Activated T-cell treated with anti-CD3 and anti-CD28 coated beads, Interleukin-2, amount 50 U/mL, for 24 hours (primary cell): ENCODE measurements at places on chromosomes 4 and X.
A peak's percentile ranks its signal among the peaks of the same experiment; 100 is the strongest.

DNA sequence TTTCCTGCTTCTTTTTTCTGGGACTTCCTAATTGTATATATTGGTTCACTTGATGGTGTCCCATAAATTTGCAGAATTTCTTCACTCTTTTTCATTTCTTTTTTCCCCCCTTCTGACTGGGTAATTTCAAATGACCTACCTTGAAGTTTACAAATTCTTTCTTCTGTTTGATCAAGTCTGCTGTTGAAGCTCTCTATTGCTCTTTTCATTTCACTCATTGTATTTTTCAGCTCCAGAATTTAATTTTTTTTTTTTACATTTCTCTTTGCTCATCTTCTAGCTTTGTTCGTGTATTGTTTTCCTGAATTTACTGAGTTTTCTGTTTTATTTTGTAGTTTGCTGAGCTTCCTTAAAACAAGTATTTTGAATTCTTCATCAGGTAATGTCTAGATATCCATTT lies 61.7 kb upstream of the SRD5A3 start:
- H3K4me3 ChIP-seq, result no peak overlapping the region
- H3K27me3 ChIP-seq, result peaks cover 16% of the 10 kb centered on the region
- H3K27ac ChIP-seq, result no peak overlapping the region
- no peaks in the 10 kb centered on the region for H3K4me1 ChIP-seq

GRCh38 chr4:139553751-139554641 lies 2.0 kb downstream of the SETD7 start:
- H3K27ac ChIP-seq, result peak overlapping the region; percentile 94
- DNase-seq, result no peak
- peaks cover 11% of the 10 kb centered on the region for H3K27me3 ChIP-seq
- H3K36me3 ChIP-seq, result peaks cover 15% of the 10 kb centered on the region

DNA sequence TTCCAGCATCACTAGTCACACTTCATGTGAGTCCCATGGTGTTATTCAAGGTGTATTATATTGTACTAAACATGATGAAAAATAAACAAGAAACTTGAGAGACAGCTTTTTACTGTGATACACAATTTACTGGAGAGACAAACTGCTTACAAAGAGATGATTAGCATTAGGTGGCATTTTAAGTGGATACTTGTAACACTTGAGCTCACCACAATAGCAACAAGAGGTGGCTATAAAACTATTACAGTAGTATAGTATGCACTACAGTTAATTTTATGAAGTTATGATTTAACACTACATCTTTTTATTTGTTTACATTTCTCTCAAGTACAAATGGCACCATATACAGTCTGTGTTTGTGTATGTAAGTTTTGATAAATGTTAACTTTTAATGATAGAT lies 246.6 kb downstream of the PARM1 start:
- no peak for DNase-seq
- no peak overlapping the region for H3K4me3 ChIP-seq
- H3K27ac ChIP-seq, result no peak overlapping the region
- H3K4me1 ChIP-seq, result no peaks in the 10 kb centered on the region
- no peaks in the 10 kb centered on the region for H3K27me3 ChIP-seq
- H3K36me3 ChIP-seq, result no peaks in the 10 kb centered on the region

- DNase-seq, result no peak
- peak overlapping the region; percentile 89 for H3K27ac ChIP-seq
- H3K27me3 ChIP-seq, result no peaks in the 10 kb centered on the region
- H3K4me3 ChIP-seq, result no peak overlapping the region
Observed at GRCh38 chr4:153572609-153573008, 106.4 kb downstream of the TMEM131L start.

GRCh38 chrX:40625294-40625693 lies 2.1 kb downstream of the MPC1L start:
- H3K36me3 ChIP-seq, result peaks cover 45% of the 10 kb centered on the region
- no peak overlapping the region for H3K4me3 ChIP-seq
- no peaks in the 10 kb centered on the region for H3K4me1 ChIP-seq
- DNase-seq, result no peak
- peaks cover 6% of the 10 kb centered on the region for H3K27me3 ChIP-seq
- no peak overlapping the region for H3K27ac ChIP-seq

- H3K27ac ChIP-seq, result peak overlapping the region; percentile 98
- H3K4me3 ChIP-seq, result peak overlapping the region; percentile 90
- DNase-seq, result no peak
- peaks cover 16% of the 10 kb centered on the region for H3K36me3 ChIP-seq
Observed at GRCh38 chrX:124348885-124349453, 2.6 kb downstream of the SH2D1A start.

DNA sequence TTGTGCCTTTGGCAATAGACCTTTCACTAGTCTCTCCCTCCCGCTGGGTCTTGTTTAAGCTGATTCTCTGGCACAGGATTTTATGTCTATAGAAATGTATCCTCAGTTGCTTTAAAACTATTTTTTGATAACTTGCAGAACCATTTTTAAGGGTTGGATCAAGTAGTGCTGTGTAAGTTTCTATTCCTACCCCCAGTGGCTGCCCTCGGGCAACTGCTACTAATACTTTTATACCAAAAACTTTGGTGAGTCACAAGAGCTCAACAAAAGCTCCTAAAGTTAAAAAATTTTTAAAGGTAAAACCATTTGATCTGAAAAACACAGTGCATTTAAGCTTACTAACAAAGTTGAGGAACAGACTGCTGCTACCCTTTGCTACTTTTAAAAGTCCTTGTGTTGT lies 1460.6 kb upstream of the PCDH7 start:
- no peak overlapping the region for H3K27ac ChIP-seq
- H3K27me3 ChIP-seq, result no peaks in the 10 kb centered on the region
- H3K4me3 ChIP-seq, result no peak overlapping the region

- H3K27me3 ChIP-seq, result no peaks in the 10 kb centered on the region
- no peak overlapping the region for H3K27ac ChIP-seq
- H3K4me3 ChIP-seq, result no peak overlapping the region
- DNase-seq, result no peak
- peaks cover 43% of the 10 kb centered on the region for H3K4me1 ChIP-seq
Observed at GRCh38 chr4:48720459-48720858, 59.6 kb downstream of the FRYL start.

DNA sequence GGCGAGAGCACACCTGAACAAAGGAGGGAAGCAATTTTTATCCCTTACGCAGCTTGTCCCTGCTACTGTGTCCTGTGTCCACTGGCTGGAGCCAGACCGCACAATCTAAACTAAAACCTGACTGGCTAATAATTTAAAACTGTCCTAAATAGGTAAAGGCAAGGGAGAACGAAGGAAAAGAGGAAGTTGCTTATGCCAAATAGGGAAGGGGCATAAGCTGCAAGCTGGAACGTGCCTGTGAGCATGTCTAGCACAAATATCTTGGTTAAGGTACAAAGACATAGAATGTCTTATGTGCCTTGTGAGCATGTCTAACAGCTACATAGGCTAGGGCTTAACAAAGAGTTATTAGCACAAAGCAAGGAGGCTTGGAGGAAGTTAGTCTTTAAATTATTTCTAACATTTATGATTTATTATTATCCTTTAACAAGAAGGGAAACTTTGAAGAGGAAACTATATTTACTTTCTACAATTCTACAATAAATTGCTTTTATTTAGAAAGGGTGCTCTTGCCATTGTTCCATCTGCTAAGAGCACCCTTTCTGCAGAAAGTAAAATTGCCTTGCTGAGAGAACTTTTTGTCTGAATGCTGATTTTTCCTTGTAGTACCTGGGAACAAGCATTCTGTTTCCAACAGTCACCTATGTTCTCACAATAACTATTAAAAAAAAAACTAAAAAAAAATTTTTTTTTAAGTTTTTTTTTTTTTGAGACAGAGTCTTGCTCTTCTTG lies 80.6 kb upstream of the CBR4 start:
- no peaks in the 10 kb centered on the region for H3K27me3 ChIP-seq
- DNase-seq, result no peak
- H3K36me3 ChIP-seq, result no peaks in the 10 kb centered on the region
- no peak overlapping the region for H3K4me3 ChIP-seq

GRCh38 chrX:10119399-10119990 lies 37.3 kb upstream of the CLCN4 start:
- H3K4me3 ChIP-seq, result no peak overlapping the region
- H3K27me3 ChIP-seq, result no peaks in the 10 kb centered on the region
- peaks cover 24% of the 10 kb centered on the region for H3K4me1 ChIP-seq
- peak; percentile 80 for DNase-seq
- peaks cover 17% of the 10 kb centered on the region for H3K36me3 ChIP-seq
- H3K27ac ChIP-seq, result no peak overlapping the region

DNA sequence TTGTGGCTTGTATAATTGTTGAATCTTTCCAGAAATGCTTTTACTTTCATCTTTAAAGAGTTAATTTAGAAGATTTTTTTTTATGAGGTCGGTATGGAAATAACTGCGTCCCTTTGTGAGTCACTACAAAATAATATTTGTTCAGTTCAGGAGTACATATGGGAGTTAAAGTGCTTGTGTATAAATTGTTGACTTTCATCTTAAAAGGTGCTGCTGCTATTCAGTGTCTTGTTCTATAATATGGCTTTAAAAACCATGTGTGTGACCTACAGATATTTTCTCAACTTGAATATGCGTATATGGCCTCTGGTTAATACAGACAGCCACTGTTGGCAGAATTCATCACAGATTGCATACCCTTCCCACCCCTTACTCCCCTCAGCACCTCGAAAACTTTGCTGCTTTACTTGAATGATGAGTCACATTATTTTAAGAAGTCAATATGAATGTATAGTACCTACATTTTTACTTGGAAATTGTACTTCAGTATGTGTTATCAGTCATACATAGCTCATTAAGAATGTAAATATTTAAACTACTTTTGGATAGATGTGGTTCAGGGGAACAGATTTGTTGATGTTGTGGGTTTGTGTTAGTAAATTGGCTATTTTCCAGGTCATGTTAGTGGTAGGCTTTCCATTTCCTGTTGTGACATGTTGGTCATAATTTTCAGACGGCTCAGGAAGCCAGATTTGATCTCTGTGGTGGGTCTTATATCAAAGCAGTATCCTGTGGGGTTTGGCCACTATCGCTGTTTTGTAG lies 1.5 kb downstream of the CLCN3 start:
- H3K27ac ChIP-seq, result peak overlapping the region; percentile 99
- peaks cover 22% of the 10 kb centered on the region for H3K36me3 ChIP-seq
- H3K4me3 ChIP-seq, result peak overlapping the region; percentile 98
- H3K27me3 ChIP-seq, result no peaks in the 10 kb centered on the region
- H3K4me1 ChIP-seq, result peaks cover 60% of the 10 kb centered on the region
- DNase-seq, result no peak

- H3K27ac ChIP-seq, result no peak overlapping the region
- H3K4me1 ChIP-seq, result peaks cover 7% of the 10 kb centered on the region
- H3K27me3 ChIP-seq, result peaks cover 23% of the 10 kb centered on the region
Observed at GRCh38 chr4:88177983-88178625, 19.7 kb upstream of the ABCG2 start.

- H3K27me3 ChIP-seq, result peaks cover 20% of the 10 kb centered on the region
- no peak overlapping the region for H3K27ac ChIP-seq
- no peak for DNase-seq
- no peaks in the 10 kb centered on the region for H3K4me1 ChIP-seq
Observed at GRCh38 chrX:21698272-21698671, 40.1 kb upstream of the KLHL34 start.

GRCh38 chr4:135552131-135552530 lies 1350.5 kb upstream of the PABPC4L start:
- no peaks in the 10 kb centered on the region for H3K27me3 ChIP-seq
- no peak overlapping the region for H3K4me3 ChIP-seq
- no peaks in the 10 kb centered on the region for H3K36me3 ChIP-seq
- H3K4me1 ChIP-seq, result no peaks in the 10 kb centered on the region
- DNase-seq, result no peak

- no peak overlapping the region for H3K27ac ChIP-seq
- no peaks in the 10 kb centered on the region for H3K27me3 ChIP-seq
- no peaks in the 10 kb centered on the region for H3K4me1 ChIP-seq
- DNase-seq, result no peak
- no peaks in the 10 kb centered on the region for H3K36me3 ChIP-seq
Observed at GRCh38 chr4:41446981-41447725, 90.8 kb upstream of the LIMCH1 start.

- no peaks in the 10 kb centered on the region for H3K36me3 ChIP-seq
- H3K4me1 ChIP-seq, result peaks cover 20% of the 10 kb centered on the region
- no peak overlapping the region for H3K4me3 ChIP-seq
- H3K27ac ChIP-seq, result no peak overlapping the region
- H3K27me3 ChIP-seq, result peaks cover 43% of the 10 kb centered on the region
Observed at GRCh38 chr4:72564789-72565188, 4.2 kb downstream of the ADAMTS3 start.

DNA sequence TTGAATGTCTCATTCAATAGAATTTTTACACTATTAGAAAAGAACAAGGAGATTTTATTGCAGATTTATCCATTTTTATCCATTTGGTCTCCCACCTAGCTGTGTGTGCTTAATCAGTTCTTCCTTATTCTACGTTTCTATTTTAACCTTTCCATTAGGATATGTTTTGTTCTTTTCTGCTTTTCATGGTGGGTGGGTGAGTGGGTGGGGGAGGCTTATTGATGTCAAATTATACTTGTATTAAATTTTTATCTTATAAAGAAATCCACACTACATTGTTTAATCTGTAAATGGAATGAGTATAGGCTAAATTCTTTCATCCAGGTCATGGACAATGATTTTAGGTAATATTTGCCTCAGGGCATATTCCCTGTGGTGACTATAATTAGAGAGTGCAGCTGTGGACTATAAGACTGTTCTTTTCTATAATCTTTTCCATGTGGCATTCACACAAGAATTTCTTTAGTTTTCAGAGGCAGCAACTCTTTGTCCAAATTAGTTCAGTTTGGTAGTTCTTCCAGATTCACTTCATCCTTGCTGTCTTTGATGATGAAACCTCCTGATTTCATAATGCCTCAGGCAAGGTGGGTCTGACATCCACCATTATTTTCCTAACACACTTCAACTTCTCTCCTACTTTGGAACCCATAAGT lies 2451.8 kb downstream of the PCDH7 start:
- no peak overlapping the region for H3K27ac ChIP-seq
- no peaks in the 10 kb centered on the region for H3K27me3 ChIP-seq
- no peak for DNase-seq
- no peaks in the 10 kb centered on the region for H3K4me1 ChIP-seq
- H3K4me3 ChIP-seq, result no peak overlapping the region
- no peaks in the 10 kb centered on the region for H3K36me3 ChIP-seq

GRCh38 chr4:122674371-122674770 lies 53.5 kb upstream of the IL21 start:
- no peaks in the 10 kb centered on the region for H3K36me3 ChIP-seq
- DNase-seq, result no peak
- no peak overlapping the region for H3K4me3 ChIP-seq
- H3K27ac ChIP-seq, result peak overlapping the region; percentile 19
- peaks cover 34% of the 10 kb centered on the region for H3K4me1 ChIP-seq

GRCh38 chr4:98617358-98618047 lies 40.9 kb downstream of the TSPAN5 start:
- H3K27me3 ChIP-seq, result no peaks in the 10 kb centered on the region
- no peaks in the 10 kb centered on the region for H3K36me3 ChIP-seq
- DNase-seq, result no peak
- no peak overlapping the region for H3K4me3 ChIP-seq
- no peak overlapping the region for H3K27ac ChIP-seq

- no peaks in the 10 kb centered on the region for H3K36me3 ChIP-seq
- no peaks in the 10 kb centered on the region for H3K4me1 ChIP-seq
- no peak overlapping the region for H3K4me3 ChIP-seq
- H3K27me3 ChIP-seq, result peaks cover 34% of the 10 kb centered on the region
- no peak for DNase-seq
Observed at GRCh38 chrX:20479896-20480295, 213.2 kb upstream of the RPS6KA3 start.

GRCh38 chr4:78682070-78682469 lies 94.1 kb upstream of the BMP2K start:
- H3K36me3 ChIP-seq, result no peaks in the 10 kb centered on the region
- no peak overlapping the region for H3K4me3 ChIP-seq

GRCh38 chr4:101103381-101104142 lies 243.8 kb downstream of the PPP3CA start:
- H3K4me1 ChIP-seq, result peaks cover 28% of the 10 kb centered on the region
- no peak overlapping the region for H3K4me3 ChIP-seq
- H3K36me3 ChIP-seq, result peaks cover 18% of the 10 kb centered on the region
- H3K27me3 ChIP-seq, result no peaks in the 10 kb centered on the region
- peak overlapping the region; percentile 61 for H3K27ac ChIP-seq
